ENCODE measurements at places on chromosomes 3 and 15. TPM values are rescaled to one million over a fixed set of nuclear protein-coding genes. Genes with fewer than 3 reads are reported as not detected.

The POLQ gene
- 0.19 TPM for total RNA-seq

The LEKR1 gene
- total RNA-seq, result not detected

The AADACL2 gene
- total RNA-seq, result 8.1 TPM

The GOLGA6D gene
- total RNA-seq, result not detected

The RSRC1 gene
- total RNA-seq, result 39.6 TPM

The NUP210 gene
- total RNA-seq, result 4.3 TPM

- DNase-seq, result no peak
Measured at GRCh38 chr3:64956711-64957325, 269.0 kb upstream of the ADAMTS9 start.

- DNase-seq, result no peak
Measured at GRCh38 chr3:57755368-57755675, 787 bp upstream of the SLMAP start.

DNA sequence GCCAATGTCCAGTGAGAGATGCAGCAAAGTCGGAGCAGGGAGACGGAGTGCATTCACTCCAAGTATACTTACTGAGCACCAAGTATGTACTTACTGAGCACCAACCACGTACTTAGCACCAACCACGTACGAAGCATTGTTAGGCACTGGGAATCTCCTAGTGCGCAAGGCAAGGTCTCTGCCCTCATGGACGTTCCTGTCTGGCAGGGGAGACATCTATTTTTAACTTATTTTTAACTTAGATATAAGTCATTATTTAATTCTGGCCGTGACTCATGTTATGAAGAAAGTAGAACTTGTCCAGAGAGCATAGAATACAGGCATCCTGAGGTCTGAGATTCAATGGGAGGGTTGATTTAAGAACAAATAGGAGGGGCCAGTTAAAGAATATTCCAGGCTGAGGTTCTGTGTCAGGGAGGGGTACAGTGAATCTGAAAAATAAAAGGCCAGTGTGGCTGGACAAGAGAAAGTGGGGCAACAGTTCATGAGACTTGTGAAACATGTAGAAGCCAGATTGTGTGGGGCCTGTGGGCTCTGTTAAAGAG is 9.3 kb upstream of the LRRC31 start:
- DNase-seq, result no peak

GRCh38 chr3:12349895-12350811 is 61.3 kb downstream of the PPARG start:
- no peak for DNase-seq

DNA sequence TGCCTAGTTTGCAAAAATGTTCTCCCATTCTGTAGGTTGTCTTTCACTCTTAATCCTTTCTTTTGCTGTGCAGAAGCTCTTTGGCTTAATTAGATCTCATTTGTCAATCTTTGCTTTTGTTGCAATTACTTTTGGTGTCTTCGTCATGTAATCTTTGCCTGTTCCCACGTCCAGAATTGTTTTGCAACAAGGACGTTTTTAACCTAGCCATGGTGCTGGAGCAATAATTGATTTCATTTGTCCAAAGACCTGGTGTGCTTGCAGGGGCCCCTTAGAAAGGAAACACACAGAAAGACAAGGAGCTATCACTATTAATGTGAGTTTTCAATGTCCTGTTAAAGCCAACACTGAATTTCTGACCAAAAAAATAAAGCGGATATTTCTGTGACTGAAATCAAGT is 89.1 kb upstream of the GALNT15 start:
- no peak for DNase-seq

DNA sequence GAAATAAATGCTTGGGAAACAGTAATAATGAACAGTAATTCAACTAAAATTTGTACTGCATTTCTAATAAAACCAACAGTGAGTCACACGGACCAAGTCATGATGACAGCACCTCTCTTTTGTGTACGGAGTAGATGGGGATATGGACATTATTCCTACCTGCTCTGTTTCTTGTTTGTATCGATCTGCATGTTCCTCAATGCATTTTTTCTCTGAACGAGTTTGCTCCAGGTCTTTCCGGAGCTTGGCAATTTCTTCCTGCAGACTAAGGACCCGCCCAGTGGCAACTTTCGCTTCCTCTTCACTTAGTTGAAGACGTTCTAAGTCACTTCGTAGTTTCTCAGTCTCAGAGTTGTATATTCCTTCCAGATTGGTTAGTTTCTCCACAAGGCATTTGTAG is 74.4 kb upstream of the MYO5C start:
- DNase-seq, result no peak

GRCh38 chr3:3646934-3647333 is 152.3 kb upstream of the LRRN1 start:
- no peak for DNase-seq

- DNase-seq, result no peak
Measured at GRCh38 chr3:3260870-3261269, 81.4 kb upstream of the CRBN start.

DNA sequence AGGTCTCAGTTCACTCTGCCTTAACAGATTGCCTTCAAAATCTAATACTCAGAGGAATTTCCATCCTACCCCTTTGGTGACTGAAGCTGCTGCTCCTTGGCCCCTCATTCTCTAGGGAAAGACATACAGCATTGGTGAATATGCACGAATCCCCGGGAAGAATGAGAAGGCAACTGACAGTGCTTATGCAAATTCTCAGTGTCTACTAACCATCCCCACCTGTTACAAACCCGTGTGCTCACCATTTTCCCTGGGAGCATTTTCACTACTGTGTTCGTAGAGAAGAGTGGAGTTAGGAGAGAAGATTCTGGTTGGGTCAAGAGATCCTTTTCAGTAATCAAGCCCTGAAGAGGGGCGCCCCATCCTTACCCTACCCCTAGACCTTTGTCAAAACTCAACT is 37.7 kb downstream of the SYNM start:
- no peak for DNase-seq

DNA sequence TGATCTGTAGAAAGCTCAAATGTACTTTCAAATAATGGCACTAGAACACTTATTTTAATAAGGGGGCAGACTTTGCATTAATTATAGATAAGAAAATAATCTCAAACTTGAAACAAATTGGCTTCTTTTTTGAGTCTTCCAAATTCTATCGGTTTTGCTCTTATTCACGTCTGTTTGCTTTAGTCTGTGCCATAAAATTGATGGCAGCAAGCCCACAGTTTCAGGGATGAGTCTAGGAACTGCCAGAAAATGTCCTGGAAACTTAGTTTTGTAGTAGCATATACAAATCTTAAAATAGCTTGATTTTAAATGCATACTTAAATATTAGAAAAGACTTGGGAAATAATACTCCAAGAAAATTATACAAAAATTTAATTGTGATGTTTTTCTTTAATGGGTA is 39.7 kb downstream of the BCHE start:
- DNase-seq, result no peak
